ENCODE measurements at places on chromosomes 16 and 17.

- DNase-seq, result no peak
Observed at GRCh38 chr17:64460955-64461354, 12.0 kb downstream of the MILR1 start.

DNA sequence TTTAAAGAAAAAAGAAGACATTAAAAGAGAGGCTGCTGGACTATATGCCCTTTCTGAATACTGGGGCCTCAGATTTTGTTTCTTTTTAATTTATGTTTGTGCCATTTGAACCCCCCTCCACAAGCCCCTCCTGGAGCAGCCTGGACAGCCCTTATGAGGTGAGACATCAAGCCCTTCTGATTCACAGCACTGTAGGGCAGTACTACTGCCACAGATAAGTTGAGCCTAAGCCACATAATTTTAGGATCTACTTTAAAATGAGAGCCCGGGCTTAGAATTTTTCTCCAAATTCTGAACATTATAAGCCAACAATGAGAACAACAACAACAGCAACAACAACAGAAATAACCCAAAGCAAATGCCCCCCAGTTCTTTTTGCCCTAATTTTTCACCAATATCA lies 256.9 kb upstream of the SALL1 start:
- DNase-seq, result no peak

DNA sequence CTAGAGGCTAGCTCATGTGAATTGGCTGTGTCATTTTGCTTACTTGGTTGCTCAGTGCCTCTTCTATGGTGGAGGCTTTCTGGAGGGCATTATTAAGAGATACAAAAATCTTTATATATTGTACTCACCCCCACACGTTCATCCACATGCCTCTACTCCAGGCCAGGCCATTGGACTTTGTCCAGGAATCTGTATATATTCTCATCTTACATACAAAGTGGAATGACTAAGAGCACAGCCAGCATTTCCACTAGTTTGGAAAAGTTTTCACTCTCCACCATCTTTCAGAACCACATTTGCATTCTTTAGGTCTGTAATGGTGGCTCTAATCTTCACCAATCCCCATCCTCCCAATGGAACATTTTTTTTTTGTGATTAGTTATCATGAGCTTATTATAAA lies 4.8 kb upstream of the GLG1 start:
- no peak for DNase-seq

GRCh38 chr16:50902457-50902856 lies 160.6 kb downstream of the CYLD start:
- DNase-seq, result no peak

DNA sequence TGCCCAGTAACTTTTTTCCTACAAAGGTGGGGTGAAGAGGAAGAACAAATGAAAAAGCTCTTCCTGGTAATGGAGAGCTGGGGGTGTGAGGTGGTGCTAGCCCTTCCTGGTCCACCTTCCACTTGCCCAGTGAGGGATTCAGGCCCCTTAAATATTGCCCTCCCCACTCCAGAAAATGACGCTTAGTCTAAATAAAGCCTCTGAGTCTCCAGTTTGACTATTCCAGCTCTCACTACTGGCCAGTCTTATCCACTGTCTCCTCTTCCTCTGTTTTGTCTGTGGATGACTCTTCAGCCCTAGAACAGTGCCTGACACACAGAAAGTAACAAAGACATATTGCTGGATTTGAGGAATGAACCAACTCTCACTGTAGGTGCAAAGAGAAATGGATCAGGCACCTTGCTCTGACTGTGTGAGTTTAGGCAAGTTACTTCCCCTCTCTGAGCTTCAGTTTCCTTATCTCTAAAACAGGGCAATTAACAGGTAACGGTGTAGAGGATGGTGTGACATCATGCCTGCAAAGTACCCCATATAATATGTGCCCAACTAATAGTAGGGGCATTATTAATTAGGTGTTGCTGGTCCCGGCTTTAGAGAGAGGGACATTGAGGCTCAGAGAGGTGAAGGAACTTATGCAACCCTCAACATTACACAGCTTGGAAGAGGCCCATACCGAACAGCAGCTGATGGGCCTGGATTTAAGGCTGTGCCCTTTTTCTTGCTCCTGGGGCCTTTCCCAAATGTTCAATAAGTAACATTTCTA lies 21.3 kb downstream of the ZNF385C start:
- no peak for DNase-seq

DNA sequence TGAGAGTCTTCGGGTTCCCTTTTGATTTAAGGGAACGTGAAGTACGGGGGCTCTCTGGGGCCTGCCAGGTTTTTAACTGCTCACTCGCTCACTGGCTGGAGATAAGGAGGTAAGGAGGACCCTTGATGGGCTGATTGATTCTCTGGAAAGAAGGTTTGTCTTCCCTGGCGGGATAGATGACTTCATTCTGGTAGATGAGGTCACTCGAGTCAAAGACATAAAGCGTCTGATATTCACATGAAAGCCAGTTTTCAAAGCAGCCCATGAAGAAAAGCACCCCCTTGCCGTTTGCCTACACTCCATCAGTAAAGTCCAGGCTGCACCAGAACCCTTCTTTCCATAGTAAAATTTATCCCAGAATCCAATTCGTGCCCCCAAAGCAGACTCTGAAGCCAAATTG lies 233.7 kb upstream of the IRX5 start:
- no peak for DNase-seq

DNA sequence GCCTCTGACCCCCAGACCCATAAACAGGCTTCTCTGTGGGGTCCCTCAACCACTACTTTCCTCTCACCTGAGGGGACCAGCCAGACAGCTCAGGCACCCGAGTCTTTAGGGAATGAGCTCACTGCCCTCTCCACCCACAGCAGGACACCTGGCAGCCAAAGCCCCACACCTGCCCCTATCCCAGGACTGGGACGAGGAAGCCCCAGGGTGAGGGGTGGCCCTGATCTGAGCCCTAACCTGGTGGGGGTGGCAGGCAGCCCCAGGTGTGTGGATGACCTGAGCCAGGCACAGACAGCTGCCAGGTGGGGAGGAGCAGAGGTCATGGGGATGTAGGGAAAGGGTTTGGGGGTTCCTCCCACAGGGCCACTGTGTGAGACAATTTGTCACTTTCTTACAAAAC lies 1.7 kb upstream of the TEX19 start:
- no peak for DNase-seq
